HT-29 (cell line): ENCODE measurements at places on chromosomes 4 and X.

GRCh38 chr4:107570952-107571351 is 149.1 kb downstream of the PAPSS1 start:
- no peak for DNase-seq

GRCh38 chr4:7094916-7095315 is 27.1 kb upstream of the GRPEL1 start:
- DNase-seq, result no peak

- DNase-seq, result peak; percentile 43
Observed at GRCh38 chrX:137926090-137926489, 360.2 kb downstream of the ZIC3 start.

DNA sequence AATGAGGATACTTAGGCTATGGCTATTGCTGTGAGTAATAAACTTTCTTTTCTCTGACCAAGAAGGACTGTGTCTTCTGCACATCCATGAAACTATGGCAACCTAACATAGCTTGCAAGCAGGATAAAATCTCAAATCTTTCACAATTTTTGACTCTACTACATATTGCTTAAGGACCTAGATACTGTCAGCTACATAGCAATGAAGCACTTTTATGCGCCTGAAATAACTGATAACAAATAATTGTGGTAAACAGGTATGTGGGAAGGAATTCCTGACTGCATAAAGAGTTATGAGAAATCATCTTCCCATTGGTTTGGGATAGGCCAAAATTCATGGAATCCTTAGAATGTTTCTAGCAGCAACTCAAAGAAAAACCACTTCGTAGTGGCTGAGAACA is 41.2 kb upstream of the PDGFC start:
- no peak for DNase-seq
